ENCODE measurements at places on chromosomes 11 and 22.

DNA sequence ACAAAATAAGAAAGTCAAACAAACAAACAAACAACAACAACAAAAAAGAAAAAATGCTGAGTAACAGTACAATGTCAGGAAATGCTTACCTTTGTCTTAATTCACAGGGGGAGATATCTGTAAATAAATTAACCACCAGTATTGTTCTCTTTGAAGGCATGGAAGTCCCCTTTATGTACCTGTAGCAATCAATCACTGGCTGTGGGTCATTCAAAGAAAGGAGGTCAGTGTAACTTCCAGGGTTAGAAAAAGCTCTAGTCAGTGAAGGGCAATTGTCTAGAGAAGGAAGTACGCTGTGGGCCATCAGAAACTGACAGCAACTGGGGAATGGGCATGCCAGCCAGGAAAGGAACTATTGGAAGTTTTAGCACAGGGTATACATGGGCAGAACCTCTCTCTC lies 121.5 kb upstream of the LUZP2 start:
- H3K27me3 ChIP-seq = no peaks in the 10 kb centered on the region
- DNase-seq = no peak
- H3K27ac ChIP-seq = no peak overlapping the region
- H3K36me3 ChIP-seq = no peaks in the 10 kb centered on the region

GRCh38 chr11:10505278-10506007 lies 35.5 kb downstream of the RNF141 start:
- no peaks in the 10 kb centered on the region for H3K27me3 ChIP-seq
- no peaks in the 10 kb centered on the region for H3K36me3 ChIP-seq
- no peaks in the 10 kb centered on the region for H3K4me1 ChIP-seq
- DNase-seq = no peak
- H3K4me3 ChIP-seq = no peak overlapping the region
- H3K27ac ChIP-seq = no peak overlapping the region

GRCh38 chr22:37133304-37134018 lies 16.3 kb downstream of the IL2RB start:
- H3K27ac ChIP-seq = no peak overlapping the region
- H3K36me3 ChIP-seq = no peaks in the 10 kb centered on the region
- no peak overlapping the region for H3K4me3 ChIP-seq
- DNase-seq = no peak

GRCh38 chr11:107006076-107006833 lies 12.0 kb downstream of the GUCY1A2 start:
- H3K4me1 ChIP-seq = no peaks in the 10 kb centered on the region
- H3K27ac ChIP-seq = no peak overlapping the region
- no peaks in the 10 kb centered on the region for H3K27me3 ChIP-seq

DNA sequence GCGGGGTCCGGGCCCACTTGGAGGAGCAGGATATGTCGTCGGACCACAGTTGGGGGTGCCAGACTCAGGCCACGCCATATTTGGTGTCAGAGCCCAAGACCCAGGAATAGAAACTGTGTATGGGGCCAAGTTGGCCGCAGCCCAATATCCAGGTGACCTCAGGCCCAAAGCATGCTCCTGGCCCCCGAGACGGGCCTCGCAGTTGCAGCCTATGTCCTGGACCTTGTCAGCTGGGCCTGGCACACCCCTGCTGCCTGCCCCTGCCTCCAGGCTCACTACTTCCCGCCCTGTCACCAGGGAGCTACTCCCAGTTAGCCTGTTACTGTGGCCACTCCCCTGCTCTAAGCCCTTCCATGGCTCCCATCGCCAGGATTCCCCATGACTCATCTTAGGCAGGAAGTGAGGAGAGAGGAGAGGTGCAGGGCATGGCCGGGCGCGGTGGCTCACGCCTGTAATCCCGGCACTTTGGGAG lies 23.1 kb downstream of the A4GALT start:
- no peak overlapping the region for H3K4me3 ChIP-seq
- H3K36me3 ChIP-seq = peaks cover 21% of the 10 kb centered on the region
- H3K27ac ChIP-seq = peak overlapping the region; percentile 93
- H3K4me1 ChIP-seq = peaks cover 57% of the 10 kb centered on the region
- peak; percentile 85 for DNase-seq
- no peaks in the 10 kb centered on the region for H3K27me3 ChIP-seq

DNA sequence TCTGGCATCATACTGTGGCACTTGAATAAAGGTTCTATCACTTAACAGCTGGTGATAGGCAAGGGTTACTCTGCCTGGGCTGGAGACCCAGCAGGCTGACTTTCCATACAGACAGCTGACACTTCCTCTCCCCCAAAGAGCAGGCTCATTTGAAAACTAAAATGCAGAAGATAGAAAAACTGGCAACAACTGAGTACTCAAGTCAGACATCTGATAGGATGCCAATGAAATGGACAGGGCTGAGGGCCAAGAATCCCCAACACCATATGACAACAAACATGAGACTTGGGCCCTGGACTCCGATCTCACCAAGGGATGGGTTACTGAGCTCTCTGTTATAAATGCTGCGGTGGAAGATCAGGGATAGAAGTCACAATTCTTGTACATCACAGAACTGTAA lies 237.2 kb downstream of the LRRC4C start:
- no peak for DNase-seq
- no peak overlapping the region for H3K27ac ChIP-seq
- H3K4me1 ChIP-seq = no peaks in the 10 kb centered on the region

GRCh38 chr22:41598891-41599635 lies 9.4 kb upstream of the PMM1 start:
- DNase-seq = no peak
- no peaks in the 10 kb centered on the region for H3K4me1 ChIP-seq
- peaks cover 9% of the 10 kb centered on the region for H3K36me3 ChIP-seq

Data from tibial artery (tissue), 4 donors.